Stimulated activated CD4-positive, alpha-beta T cell treated with anti-CD3 and anti-CD28 coated beads, Interleukin-1b, Interleukin-23, amount 100 ng/mL, for 24 hours (primary cell): ENCODE measurements at places on chromosomes 7 and 10.

- no peak for DNase-seq
Observed at GRCh38 chr10:74021248-74022055, 23.5 kb downstream of the VCL start.

GRCh38 chr7:1025743-1026581, 18.4 kb upstream of the GPR146 start:
- no peak for DNase-seq

DNA sequence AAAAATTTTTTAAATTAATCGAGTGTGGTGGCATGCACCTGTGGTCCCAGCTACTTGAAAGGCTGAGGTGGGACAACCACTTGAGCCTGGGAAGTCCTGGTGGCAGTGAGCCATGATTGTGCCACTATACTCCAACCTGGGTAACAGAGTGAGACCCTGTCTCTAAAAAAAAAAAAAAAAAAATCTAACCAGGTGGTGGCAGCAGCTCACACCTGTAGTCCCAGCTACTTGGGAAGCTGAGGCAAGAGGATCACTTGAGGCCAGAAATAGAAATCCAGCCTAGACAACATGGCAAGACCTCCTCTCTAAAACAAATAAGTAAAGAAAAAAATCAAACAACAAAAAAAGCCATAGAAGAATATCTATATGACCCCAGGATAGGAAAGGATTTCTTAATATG, 3.6 kb upstream of the MYOF start:
- DNase-seq, result no peak

- no peak for DNase-seq
Observed at GRCh38 chr7:128233471-128233870, 7.6 kb upstream of the LEP start.

- DNase-seq, result no peak
Observed at GRCh38 chr10:17292375-17292774, 64.3 kb downstream of the VIM start.

DNA sequence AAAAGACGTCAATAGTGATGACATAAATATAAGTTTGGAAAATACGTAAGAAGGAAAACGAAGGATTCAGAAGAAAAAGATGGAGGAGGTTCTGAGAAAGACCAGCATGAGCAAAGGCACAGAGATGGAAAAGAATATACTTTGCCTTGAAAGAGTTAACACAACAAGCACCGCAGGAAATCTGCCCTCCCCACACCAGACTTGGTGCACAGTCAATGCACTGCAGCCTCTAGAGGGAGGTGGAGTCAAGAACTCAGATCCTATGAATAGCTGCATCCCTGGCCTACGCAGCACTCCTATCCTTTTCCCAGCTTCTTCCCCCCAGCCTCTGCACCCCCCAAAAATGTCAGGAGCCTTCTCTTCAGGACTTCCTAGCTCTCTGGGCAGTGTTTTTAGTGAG, 1370.6 kb upstream of the LRRTM3 start:
- DNase-seq, result no peak

- no peak for DNase-seq
Observed at GRCh38 chr7:157431173-157431950, 94.6 kb downstream of the DNAJB6 start.

GRCh38 chr10:22539579-22540298, 174.6 kb downstream of the PIP4K2A start:
- DNase-seq, result no peak

GRCh38 chr7:134992626-134993179, 6.4 kb downstream of the AGBL3 start:
- no peak for DNase-seq

- no peak for DNase-seq
Observed at GRCh38 chr7:50372923-50373322, 68.4 kb downstream of the IKZF1 start.
